Activated CD4-positive, alpha-beta T cell treated with anti-CD3 and anti-CD28 coated beads for 36 hours (primary cell): ENCODE measurements at places on chromosomes 5 and 9. TPM values are rescaled to one million over a fixed set of nuclear protein-coding genes. Genes with fewer than 3 reads are reported as not detected.

DNA sequence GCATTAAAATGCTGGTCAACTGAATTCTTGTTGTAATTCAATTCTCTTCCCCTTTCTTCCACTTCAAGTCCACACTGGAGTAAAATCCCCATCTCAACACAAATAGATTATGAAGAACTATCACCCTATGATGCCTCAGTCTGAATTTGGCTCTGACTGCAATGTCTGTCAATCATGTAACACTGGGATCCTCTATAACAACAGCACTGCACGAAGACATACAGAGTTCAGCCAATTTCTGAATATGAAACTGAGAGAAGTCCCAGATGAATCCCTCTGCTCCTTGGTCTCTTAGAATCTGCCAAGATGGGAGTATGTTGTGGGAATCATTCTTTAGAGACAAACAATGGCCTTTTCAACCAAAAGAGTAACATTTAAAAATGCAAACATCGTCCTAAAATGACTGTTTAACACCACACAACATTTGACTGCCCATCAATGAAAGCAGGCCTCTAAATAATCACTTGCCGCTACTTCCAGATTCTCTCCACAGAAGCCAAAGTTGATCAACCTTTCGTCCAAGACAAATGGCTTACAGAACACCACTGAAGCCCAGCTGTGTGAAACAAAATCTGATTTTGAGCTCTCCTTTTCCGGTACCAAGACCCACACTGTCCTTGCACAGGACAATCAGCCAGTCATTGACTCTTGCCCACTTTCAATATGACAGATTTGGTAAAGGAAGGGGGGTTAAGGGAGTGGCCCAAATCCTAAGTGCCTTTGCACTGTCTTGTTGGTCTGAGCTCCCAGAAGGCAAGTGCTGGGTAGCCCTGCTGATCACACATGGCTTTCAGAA is 258.0 kb downstream of the EBF1 start:
- no peak for DNase-seq

GRCh38 chr5:72623936-72624335 is 116.7 kb upstream of the ZNF366 start:
- DNase-seq: no peak

GRCh38 chr9:109795613-109796012 is 15.6 kb downstream of the PALM2AKAP2 start:
- no peak for DNase-seq

GRCh38 chr5:168301593-168302390 is 10.3 kb downstream of the WWC1 start:
- DNase-seq: no peak

DNA sequence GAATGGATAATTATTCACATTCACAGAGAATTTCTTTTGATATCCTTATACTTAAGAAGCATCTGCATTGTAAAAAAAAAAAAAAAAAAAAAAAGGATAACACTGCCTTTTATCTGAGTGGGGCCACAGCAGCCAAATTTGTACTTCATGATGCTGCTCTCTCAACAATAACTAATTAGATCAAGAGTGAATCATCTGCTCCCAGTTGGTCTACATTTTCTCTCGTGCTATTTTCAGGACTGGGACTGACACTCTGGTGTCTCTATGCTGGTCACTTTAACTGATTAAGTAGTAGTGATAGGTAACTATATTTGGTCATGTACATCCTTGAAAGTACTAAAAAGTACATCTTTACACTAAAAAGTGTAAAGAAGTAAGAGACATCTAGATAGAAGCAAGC is 90.1 kb downstream of the RFX3 start:
- DNase-seq: no peak

DNA sequence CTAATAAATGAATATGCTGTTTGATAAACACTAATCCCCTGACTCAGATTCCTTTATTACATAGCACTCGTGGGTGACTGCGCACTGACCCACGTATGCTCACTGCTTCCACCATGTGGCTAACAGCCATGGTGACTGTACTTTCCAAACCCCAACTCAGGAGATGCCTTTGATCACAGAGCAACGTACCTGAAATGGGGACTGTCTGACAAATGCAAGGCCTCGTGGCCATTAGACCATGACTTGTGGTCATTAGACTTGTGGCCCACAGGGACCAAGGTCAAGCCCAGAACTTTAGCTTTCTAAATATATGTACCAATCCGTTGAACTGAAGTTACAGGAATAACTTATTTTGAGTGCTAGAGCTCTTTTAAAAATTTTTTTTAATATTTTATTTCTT is 46.6 kb downstream of the CYFIP2 start:
- DNase-seq: peak; percentile 76

Gene PRR7
- total RNA-seq: 13.0 TPM

Gene ELAVL2
- not detected for total RNA-seq

DNA sequence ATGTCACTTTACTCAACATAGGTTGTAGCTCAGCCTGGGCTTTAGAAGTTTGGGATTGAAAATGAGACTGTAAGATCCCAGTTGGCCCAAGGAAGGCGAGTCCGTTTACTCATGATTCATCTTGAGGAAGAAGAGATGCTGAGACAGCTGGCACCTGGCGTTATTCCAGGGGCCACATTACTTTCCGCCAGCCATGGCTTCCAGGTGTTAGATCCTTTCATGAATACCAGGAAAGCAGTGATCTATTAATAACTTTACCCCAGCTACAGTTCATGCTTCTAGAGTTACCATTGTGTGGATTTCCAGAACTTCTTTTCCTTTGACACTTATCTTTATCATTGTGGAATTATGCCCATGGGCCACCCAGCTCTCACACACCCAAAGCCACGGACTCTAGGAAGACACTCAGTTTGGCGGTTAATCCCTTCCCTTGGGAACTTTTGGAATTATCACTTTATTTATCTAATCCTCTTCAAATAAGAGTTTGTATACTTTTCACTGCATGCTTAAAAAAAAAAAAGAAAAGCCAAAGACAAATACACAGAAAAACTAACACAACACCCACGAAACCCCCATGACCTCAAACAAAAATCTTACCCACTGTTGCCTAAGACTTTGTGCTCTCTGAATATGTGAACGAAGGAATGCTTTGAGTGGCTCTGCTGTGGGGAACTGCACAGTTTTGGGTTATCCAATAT is 26.9 kb downstream of the RAI14 start:
- DNase-seq: no peak

Gene PCDHGC4
- total RNA-seq: not detected

DNA sequence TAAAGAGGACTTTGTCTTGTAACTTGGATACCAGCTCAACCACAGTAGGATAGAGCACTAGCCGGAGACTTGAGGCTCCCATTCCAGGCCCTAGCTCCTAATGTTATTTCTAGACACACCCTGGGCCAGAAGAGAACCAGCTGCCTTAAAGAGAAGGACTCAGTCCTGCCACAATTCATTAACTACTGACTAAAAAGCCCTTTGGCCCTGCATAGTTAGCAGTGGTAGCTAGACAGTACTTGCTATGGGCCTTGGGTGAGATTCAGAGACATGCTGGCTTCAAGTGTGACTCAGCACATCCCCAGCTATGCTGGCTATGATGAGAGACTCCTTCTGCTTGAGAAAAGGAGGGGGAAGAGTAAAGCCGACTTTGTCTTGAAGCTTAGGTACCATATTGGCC is 47.3 kb downstream of the TMEM167A start:
- no peak for DNase-seq

GRCh38 chr9:111969061-111969460 is 72.4 kb downstream of the UGCG start:
- no peak for DNase-seq

DNA sequence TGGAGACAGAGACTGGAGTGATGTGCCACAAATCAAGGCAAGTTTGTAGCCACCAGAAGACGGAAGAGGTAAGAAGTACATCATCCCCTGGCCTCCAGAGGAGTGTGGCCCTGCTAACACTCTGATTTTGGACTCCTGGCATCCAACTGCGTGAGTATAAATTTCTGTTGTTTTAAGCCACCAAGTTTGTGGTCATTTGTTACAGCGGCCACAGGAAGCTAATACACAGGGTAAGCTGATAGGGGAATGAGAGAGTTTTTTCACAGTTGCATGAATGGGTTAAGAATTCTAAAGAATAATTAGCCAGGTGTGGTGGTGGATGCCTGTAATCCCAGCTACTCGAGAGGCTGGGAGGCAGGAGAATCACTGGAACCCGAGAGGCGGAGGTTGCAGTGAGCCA is 25.8 kb downstream of the SMIM3 start:
- no peak for DNase-seq

GRCh38 chr5:135076801-135077200 is 42.8 kb upstream of the PITX1 start:
- DNase-seq: no peak

DNA sequence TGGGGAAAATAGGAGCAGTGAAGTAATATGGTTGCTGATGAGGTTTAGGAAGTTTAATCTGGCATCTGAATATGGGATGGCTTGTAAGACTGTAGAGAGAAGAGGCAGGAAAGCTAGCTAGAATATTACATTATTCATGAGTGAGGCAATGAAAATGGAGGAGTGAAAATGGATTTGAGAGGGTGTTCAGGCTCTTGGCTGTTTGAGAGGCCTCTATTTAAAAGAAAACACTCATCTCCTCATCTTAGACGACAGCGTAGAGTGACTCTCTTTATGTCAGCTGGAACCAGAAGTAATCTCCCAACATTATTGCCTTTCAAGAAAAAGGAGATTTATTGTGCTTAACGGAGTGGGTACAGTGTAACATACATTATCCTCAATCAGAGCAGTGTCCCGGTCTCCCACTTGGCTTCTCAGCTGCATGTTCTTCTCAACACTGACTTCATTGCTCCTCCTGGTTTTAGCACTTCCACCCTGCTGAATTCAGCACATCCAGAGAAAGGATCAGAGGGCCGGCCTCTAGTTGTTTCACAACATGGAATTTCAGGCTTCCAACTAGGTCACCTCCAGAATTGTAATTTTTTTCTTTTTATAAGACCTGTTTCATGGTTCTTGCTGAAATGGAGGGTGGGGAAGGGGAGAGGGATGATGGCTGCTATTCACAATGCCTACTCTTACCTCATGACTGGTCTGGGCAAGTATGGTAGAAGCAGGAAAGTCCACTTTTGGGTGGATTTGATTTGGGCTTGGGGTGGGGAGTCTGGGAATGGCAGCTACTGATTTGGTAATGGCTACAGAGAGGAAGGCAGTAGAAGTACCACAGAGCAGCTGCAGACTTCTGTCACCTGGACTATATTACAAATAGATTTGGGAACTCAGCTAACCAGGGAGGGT is 52.9 kb upstream of the KIAA1958 start:
- no peak for DNase-seq

Gene IFNB1
- 2.2 TPM for total RNA-seq

DNA sequence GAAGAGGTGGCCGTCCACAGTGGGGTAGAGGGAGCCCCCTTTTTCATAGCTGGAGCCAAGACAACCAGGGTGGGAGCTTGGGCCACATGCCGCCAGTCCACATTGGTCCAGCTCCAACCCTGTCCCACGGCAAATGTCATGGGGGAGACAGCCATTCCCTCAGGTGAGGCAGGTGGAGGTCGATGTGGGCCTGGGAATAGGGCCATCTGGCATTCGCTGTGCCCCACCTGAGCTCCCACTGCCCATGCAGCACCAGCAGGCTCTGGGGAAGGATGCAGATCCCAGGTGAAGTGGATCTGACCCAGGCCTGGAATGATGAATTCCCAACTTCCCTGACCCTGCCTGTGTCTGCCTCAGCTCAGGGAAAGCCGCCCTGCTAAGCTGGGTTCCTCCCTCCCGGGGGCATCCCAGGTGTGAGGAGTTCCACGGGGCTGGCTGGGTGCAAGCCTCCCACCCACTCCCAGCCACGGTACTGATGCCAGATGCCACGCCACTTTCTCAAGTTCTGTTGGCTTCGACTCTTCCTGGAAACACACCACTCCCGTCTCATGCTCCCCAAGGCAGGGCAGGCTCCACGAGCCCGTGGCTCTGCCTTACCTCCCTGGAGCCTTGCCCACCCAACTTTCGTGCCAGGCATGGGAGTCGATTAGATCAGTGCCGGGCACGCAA is 25.2 kb upstream of the FCN2 start:
- DNase-seq: no peak

DNA sequence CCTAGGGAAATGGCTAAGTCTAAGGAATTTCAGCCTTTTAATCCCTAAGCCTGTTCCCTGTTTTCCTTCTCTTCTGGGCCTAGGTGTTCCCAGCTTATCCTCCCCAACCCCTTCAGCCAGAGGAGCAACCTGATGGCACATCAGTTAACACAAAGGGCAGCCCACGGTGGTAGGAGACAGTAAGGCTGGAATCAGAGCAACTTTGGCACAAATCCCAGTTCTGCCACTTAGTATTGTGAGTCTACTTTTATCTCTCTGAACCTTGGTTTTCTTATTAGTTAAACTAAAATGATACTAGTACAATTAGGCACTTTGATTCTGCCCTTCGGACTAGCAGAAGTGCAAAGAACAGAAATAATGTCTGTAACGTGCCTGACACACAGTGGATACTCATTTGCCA is 246.8 kb downstream of the SAXO1 start:
- no peak for DNase-seq

- DNase-seq: no peak
Observed at GRCh38 chr9:117125531-117125930, 289.3 kb downstream of the ASTN2 start.

DNA sequence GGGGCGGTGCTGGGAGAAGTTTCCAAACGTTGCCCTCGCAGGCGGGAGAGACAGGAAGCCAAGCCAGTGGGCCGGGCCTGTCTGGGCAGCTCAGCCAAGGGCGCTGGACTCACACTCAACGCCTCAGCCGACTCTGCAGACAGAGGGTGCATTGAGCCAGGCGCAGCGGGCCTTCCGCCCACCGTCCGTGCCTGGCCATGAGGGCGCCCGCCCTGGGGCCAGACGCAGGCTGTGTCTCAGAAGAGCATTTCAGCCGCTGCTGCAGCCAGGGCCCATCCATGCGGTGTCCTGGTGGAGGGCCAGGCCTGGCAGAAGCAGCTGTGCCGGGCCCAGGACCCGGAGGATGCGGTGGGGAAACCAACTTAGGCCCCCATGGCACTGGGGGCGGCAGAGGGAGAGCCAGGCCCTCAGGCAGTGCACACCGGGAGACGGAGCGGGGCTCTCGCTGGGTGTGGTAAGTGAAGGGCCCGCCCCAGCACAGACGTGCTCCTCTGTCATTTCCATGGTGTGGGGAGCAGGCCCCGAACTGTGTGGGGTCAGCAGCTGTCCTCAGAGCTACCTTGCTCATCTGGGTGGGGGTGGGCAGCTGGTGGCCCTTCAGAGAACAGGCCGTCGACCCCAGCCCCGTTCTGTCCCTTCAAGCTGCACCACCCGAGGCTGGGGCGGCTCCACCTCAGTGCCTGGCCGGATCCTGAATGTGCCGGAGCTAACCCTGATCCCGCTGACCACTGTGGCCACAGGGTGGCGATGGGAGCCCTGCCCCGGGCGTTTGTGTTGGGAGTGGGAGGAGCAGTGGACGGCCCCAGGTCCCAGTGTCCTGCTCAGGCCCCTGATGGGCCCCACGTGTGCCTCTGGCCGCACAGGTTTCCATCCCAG is 18.0 kb downstream of the DNLZ start:
- no peak for DNase-seq
